ENCODE measurements at places on chromosomes 7 and 10.

DNA sequence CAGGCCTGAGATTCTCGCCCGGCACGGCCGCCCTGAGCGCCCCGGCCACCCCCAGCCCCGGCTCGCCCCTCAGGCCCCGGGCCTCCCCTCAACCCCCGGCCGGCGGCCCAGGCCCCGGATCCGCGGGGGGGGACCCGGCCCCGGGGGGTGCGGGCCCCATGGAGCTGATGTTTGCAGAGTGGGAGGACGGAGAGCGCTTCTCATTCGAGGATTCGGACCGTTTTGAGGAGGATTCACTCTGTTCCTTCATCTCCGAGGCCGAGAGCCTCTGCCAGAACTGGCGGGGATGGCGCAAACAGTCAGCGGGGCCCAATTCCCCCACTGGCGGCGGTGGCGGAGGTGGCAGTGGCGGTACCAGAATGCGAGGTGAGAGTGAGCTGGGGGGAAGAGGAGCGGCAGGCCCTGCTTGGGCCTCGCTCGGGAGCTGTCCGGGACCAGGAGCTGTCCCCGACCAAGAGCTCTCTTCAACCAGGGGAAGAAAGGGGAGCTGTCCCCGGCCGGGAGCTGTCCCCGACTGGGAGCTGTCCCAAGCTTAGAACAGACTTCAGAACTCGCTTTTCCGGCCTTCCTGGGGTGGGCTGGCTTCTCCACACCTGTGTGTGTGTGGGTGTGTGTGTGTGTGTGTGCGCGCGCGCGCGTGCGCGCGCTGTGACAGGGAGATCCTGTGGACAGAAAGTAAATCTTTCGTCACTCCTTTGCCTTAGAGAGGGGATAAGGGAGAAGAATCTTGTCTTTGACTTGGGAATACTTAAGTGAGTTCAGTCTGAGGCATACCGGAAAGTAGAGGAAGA lies 510 bp downstream of the ZSWIM8 start:
- DNase-seq, result peak; percentile 51

DNA sequence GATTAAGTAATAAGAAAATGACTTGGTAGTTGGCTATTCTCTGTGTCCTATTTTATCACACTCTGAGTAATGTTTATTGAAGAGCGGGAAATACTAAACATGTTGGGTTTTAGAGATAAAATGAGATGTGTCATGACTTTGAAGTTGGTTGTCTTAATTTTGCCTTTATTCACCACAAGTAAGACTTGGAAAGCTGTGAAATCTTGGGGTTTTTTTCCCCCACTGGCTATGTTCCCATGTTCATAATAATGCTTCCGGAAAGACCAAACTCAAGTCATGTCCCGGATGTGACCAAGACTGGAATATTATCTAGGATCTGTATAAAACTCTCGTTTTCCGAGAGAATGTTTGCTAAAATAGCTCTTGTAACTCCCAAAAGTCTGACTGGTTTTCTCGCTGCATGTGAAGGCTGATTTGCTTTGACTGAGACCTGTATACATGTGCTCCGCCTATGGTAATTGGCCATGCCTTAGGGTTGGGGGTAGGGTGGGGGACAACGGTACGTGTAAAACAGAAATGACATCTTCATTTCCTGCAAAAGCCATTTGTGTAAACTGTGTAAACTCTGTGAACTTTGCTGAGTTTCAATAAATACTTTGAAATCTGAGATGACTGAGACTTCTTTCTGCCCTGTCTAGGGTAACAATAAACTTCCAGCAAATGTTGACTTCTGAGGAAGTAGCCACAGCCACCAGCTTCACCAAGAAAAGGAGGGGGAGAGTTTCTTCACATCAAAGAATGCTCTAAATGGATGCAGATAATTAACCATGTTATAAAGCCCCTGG lies 169.6 kb downstream of the ZNF365 start:
- DNase-seq, result no peak

DNA sequence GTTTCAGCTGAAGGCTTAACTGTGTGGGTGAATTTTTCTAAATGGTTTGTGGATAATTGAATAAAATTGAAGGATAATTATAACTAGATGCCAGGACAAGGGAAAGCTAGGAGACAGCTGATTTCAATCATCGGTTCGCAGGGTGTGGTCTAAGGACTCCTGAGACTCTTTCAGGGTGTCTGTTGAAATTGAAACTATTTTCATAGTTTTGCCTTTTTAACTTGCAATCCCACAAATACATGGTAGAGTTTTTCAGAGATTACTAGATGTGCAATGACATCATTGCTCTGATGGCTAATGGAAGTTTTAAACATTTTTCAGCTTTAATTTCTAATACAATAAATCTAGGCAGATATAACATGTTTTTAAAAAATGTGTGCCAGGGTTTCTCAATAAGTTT lies 18.5 kb downstream of the TRUB1 start:
- DNase-seq, result no peak

- DNase-seq, result no peak
Measured at GRCh38 chr10:55668326-55668922, 692.6 kb downstream of the ZWINT start.

Measured in mesothelial cell of epicardium (in vitro differentiated cells).